Sciatic nerve (tissue), 2 donors: ENCODE measurements at places on chromosomes 11 and 22. TPM values are rescaled to one million over a fixed set of nuclear protein-coding genes. Genes with fewer than 3 reads are reported as not detected.

DNA sequence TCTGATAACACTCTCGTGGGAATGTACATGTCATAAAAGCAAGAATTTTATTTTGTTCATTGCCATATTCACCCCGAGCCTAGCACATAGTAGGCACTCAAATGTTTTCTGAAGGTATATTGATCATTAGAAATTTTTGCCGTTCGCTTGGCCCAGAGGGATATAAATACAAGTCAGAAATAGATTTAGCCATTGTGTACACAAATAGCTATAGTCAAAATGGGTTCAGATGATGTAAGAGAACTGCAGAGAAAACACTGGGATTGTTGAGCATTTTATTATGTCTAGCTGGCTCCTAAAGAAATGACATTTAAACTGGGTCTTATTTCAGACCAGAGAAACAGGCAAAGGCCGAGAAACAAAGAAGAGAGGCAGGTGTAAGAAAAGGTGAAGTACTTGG is 49.3 kb downstream of the MCAM start:
- no peak for DNase-seq

The USP47 gene
- 57.5 TPM for total RNA-seq

DNA sequence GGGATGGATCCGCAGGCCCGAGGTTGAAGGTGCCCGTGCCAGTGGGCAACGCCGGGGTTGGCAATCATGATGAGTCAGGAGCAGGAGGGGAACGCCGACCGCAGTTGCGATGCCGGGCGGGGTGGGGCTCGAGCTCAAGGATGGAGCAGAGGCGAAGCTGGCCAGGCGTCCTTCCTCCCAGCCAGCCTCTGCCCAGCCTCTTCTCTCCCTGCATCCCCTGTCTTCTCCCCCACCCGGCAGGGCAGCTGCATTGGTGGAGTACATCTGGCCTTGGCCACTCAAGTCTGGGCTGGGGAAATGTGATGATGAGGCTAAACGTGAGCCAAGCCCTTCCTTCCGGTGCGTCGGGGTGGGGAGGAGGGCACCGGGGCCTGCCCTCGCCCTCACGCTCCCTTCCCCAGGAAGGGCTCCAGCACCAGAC is 3.9 kb downstream of the IFITM10 start:
- DNase-seq = peak; percentile 63

DNA sequence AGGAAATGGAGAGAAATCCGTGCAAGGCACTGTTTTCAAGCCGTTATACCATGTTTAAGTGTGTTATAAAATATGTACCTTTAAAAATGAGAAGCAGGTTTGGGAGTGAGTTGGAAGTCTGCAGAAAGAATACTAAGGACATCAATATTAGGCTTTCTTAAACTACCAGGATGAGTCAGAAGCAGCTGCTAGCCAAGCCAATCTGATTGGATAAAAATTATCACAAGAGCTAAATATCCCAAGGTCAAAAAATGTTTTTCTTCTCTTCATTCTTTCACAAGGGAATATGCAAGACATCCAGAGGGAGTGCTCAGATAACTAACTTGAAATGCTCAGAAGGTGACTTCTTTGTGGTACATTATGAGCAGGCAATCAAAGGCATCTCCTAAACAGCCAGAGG is 19.3 kb upstream of the CKAP5 start:
- DNase-seq = no peak

The OR8K5 gene
- total RNA-seq = not detected

- peak; percentile 59 for DNase-seq
These were observed 75.4 kb upstream of the PPARA start for GRCh38 chr22:46074771-46075551.

The C22orf42 gene
- not detected for total RNA-seq

DNA sequence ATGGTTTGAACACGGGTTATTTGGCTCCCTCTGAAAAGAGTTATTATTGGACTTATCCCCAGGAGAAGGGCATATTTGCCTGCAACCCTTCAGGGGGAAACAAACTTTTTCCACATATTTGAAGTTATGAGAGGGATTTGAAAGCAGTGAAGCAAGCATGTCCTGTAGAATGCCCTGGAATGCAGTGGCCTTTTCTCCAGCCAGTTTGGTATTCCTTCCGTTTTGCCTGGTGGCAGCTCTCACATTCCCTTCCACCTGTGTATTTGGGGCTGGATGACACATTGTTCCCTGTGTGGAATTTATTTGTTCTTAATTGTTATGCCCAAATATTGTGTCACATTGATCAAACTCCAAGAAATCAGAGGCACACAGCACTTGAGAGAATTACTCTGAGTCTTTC is 59.0 kb downstream of the OSBP2 start:
- DNase-seq = no peak

The H19 gene
- total RNA-seq = 1,096 TPM

DNA sequence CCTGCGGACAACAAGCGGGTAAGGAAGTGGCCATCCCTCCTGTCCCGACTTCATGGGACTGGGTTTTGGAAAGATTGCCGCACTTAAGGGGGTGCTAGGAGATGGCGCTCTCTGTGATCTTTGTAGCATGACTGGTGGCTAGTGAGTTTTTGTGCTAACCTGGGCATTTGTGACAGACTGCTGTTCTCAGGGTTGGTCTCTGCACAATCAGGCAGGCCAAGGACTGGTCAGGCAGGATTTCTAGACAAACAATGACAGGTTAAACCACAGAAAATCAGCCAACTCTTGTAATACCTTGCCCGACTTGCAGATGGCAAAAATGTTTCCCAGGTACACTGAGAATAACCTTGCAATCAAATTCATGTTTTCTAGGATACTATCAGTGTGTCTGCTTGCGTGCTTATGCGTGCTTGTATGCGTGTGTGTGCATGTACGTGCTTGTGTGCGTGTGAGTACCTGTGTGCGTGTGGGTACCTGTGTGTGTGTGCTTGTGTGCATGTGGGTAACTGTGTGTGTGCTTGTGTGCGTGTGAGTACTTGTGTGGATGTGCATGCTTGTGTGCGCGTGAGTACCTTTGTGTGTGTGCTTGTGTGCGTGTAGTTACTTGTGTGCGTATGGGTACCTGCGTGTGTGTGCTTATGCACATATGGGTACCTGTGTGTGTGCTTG is 25.6 kb upstream of the SORL1-AS1 start:
- DNase-seq = no peak

DNA sequence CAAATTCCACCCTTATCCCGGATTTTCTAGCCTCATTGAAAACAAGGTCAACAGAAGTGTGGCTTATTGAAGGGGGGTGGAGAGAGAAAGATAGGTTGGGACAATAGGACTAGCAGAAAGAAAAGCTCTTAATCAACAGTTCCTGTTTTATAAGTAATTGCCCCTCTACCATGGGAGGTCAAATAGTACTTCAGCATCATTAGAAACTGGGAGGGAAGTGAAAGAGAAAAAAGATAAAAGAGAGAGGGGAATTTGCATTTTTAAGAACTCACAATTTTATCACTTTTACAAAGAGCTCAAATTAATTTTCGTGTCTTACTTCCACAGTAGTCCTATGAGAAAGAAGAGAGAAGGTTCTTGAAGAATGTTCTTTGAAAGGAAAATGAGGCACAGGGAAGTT is 89.2 kb downstream of the AMOTL1 start:
- no peak for DNase-seq

GRCh38 chr11:126370016-126370415 is 14.5 kb downstream of the ST3GAL4 start:
- DNase-seq = peak; percentile 6

DNA sequence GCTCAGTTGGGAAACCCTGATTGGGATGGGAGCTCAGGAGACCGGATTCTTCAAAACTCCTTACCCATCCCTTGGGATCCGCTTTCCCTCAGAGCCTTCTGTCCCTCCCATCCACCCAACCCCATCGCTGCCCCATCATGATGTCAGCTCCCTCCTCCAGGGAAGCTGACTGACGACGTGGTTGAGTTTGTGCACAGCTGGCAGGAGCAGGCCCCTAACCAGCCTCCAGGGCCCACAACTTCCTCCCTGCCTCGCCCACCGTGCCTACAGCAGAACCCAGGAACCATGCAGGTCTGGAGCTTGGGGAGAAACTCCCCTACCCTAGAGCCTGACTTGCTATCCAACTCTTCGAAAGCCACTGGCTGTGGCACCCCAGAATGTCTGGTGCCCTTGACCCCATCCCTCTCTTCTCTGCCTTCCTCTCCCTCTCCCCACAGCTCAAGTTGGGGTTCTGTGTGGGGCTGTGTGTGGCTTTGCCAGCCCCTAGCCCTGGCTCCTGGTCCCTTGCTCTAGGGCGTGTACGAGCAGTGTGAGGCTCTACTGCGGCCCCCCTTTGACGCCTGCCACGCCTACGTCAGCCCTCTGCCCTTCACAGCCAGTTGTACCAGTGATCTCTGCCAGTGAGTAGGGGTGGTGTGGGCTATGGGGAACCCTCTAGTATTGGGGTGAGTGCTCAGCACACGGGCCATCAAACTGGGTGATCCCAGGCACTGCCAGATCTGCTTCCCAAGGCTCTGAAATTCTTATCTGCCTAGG is 11.1 kb downstream of the OTOG start:
- peak; percentile 46 for DNase-seq

DNA sequence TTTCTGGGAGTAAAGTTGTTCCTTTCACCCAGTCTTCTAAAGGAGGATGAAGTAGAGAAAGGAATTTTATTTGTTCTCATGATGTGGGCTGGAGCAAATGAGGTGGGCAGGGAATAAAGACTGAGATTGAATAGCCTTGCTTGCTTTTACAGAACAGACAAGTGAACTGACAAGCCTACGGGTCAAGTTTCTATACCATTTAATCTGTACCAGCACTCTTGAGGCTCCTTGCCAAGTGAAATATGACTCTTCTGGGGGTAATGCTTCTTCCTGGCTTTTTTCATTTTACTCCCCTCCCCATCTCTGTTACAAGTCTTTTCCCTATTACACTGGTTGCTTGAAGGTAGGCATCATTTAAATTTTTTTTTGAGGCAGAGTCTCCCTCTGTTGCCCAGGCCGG is 54.8 kb downstream of the CSTPP1 start:
- DNase-seq = no peak

- DNase-seq = no peak
These were observed 2.1 kb downstream of the DEAF1 start for GRCh38 chr11:692824-693414.

DNA sequence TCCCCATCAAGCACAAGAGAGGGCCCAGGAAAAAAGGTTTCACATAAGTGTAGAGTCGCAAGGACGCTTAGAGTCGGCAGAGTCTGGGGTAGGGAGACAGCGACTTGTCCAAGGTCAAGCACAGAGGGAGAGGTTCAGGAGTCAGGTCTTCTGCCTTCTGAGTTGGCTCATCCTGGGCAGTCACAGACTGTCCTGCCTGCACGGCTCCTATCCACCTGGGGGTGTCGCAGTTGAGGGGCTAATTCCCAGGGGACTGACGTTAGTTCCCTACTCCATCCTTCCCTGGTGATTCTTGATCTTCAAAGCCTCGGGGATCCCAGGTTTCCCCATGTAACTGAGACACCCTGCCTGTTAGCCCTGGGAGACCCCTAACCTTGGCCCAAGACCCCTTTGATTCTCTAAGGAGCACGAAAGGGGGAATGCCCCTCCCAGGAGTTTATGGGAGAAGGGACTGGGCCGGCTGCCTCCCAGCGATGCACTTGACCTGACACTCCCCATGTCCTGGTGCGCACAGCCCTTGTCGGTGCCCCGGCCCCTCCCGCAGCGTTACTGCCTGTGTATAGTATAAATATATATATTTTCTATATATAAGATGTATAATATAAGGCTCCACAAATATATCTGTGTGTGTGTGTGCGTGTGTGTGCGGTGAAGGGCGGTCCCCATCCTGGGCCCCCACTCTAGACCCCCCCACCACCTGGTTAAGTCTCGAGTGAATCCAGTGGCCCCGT is 14.7 kb upstream of the TAB1 start:
- no peak for DNase-seq

- DNase-seq = no peak
These were observed 125.1 kb upstream of the ZBED5 start for GRCh38 chr11:10982704-10983510.

The MS4A4A gene
- 32.9 TPM for total RNA-seq

The GRK3 gene
- 13.5 TPM for total RNA-seq

DNA sequence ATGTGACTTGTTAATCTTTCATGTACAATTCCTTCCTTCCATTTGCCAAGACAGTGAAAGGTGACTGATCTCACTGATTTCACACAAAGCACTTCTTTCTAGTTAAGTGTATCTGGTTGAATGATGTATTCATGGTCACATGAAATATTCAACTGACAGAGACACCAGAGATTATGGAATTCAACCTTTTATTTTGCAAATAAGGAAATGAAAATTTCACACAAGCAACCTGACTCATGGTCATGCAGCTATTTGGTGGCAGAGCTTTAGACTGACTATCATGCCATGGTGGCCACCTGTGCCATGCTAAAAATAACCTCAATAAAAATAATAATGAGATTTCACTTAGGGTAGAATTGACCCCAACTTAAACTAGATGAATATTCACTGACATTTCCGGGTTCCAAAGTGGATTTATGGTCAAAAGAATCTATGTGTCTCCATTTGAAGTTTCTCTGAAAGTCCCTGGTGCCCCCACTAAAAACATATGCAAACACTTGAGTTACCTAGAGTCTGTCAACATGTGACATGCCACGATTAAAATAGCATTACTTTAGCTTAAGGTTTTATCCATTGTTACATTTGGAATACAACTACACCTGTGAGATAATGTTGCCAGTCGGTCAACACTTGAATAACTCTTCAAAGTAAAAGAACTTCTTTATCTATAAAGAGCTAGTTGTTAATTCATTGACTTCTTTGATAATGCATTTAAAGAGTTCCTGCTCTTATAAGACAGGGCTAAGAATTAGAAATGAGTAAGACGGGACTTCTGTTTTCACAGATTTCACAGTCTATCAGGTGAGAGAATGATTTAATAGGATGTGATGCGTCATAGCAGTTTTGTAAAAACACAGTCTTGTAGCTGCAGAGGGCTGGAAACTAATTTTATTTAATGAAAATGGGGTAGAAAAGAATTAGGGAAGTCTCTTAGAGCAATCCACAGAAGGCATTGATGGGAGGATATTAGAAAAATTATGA is 94.6 kb upstream of the OR9G4 start:
- DNase-seq = no peak

The STK33 gene
- total RNA-seq = 3.1 TPM

The RAB38 gene
- 3.2 TPM for total RNA-seq

DNA sequence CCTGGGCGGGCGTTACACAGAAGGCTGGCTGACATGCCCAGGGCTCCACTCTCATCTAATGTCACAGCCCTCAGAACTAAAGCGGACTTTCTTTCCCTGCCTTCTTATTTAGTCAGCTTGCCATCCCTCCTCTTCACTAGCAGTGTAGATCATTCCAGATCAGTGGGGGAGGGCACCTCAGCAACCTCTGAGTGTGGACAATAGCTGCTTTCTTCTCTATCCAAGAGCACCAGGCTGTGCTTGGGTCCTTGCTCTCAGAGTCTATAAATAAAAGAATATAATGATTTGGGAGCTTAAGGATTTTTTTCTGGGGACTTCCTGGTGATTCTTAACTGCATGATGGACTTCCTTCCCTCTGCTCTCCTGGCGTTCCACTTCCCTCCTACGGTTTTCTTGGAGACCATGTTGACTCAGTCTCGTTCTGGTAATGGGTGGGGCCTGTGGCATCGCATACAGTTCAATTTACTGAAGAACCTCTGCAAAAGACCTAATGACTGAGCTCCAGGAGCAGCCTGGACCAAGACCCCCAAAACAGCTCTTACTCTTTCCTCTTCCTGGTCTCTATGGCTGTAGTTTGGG is 2.9 kb upstream of the HMBS start:
- DNase-seq = no peak

- DNase-seq = no peak
These were observed 18.1 kb upstream of the KLHL35 start for GRCh38 chr11:75450826-75451821.
